ENCODE measurements at places on chromosomes 11 and 22. TPM values are rescaled to one million over a fixed set of nuclear protein-coding genes. Genes with fewer than 3 reads are reported as not detected.

The TNNT3 gene
- not detected for total RNA-seq

The THYN1 gene
- total RNA-seq: 18.9 TPM

The PLXNB2 gene
- total RNA-seq: 116 TPM

The GNAZ gene
- 2.6 TPM for total RNA-seq

The CCDC116 gene
- total RNA-seq: not detected

The DDTL gene
- total RNA-seq: 1.7 TPM

The PPM1F gene
- total RNA-seq: 16.5 TPM

The PIK3IP1 gene
- total RNA-seq: 0.80 TPM

The CALCB gene
- 0.15 TPM for total RNA-seq

The THY1 gene
- total RNA-seq: 13.4 TPM

Measured in A549 treated with AZD2906 at 1 μM for 4 hours (cell line).